Nephron progenitor cell (in vitro differentiated cells): ENCODE measurements at places on chromosomes 7 and 10.

DNA sequence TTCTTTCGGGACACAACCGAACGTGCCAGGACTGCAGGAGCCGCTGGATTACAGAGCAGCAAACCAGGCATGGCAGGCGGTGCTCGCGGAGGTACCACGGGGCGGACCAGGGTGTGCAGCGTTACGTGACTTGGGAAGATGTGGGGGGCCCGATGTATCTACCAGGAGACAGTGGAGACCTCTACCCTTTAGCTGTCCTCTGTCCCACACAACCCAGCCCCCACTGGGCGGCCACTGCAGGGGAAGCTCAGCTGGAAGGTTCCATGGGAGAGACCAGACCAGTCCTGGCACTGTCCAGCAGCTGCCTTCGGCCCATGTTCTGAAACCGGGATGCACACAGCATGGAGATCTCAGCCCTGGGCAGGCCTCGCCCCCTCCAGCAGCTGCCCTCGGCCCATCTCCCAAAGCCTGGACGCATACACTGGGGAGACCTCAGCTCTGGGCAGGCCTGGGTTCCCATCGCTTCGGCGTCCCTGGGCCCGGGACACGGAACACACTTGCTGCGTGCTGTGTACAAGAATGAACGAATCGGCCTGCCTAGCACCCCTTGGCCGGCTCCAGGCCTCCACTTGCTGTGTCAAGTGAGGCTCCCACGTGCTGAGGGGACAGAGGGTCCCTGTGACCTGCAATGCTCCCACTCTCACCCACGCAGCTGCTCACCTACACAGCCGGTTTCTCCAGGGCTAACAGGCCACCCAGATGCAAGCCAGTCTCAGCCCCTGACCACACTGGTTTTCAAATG is 177.4 kb downstream of the ELFN1 start:
- no peak overlapping the region for H3K4me3 ChIP-seq
- DNase-seq, result peak; percentile 5

GRCh38 chr7:82755705-82756551 is 312.4 kb upstream of the CACNA2D1 start:
- H3K36me3 ChIP-seq, result no peaks in the 10 kb centered on the region
- DNase-seq, result no peak
- no peaks in the 10 kb centered on the region for H3K27me3 ChIP-seq

DNA sequence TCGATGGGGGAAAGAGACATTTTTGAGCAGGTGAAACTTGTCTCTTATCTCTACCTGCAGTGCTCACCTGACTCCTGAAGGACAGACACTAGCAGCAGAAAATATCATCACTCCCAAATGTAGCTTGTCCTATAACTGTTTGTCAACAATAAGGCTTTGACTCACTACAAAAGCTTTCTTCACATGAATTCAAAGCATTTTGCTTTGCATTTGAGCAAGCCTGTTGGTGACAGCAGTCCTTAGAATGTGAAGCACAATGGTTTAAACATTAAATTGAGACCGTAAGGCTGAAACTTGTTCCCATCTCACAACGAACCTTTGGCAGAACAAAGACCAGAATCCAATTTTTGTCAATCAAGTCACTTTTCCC is 30.6 kb upstream of the ZNRF2 start:
- no peak overlapping the region for H3K27ac ChIP-seq
- H3K36me3 ChIP-seq, result no peaks in the 10 kb centered on the region
- no peaks in the 10 kb centered on the region for H3K4me1 ChIP-seq

DNA sequence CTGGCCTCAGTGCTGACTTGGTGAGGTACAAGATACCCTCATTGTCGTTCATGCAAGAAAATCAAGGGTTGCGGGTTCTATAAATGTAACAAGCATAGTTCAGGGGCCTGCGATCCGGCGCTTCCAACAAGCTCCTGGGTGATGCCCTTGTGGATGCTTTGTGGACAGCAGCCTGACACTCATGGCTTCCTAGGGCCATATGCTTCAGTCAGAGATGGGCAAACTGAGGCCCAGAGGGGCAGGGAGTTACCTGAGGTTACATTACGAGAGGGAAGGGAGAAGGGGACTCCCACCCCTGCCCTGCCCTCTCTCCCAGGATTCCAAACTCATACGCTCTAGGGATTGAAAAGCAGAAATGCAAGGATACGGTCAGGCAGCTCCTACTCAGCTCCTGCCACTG is 296.3 kb upstream of the ZMIZ1 start:
- H3K27me3 ChIP-seq, result peaks cover 7% of the 10 kb centered on the region
- H3K27ac ChIP-seq, result no peak overlapping the region
- H3K36me3 ChIP-seq, result no peaks in the 10 kb centered on the region
- DNase-seq, result no peak

DNA sequence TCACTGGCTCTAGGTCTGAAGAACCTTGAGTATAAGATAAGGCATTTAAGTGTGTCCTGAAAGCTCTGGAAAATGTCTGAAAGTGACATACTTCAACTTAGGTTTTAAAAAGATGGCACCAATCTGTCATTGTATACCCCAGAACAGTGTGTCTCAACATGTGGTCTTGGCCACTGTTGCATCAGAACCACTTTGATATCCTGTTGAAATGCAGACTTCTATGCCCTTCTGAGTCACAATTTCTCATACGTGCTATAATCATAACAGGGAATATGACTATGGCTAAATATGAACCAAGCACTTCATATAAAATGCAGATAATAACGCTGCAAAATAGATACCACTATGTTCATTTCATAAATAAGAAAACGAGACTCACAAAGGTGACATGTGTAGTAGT is 38.0 kb upstream of the GPAM start:
- DNase-seq, result no peak
- H3K27ac ChIP-seq, result no peak overlapping the region
- H3K4me3 ChIP-seq, result no peak overlapping the region
- H3K27me3 ChIP-seq, result peaks cover 22% of the 10 kb centered on the region
- no peaks in the 10 kb centered on the region for H3K36me3 ChIP-seq

DNA sequence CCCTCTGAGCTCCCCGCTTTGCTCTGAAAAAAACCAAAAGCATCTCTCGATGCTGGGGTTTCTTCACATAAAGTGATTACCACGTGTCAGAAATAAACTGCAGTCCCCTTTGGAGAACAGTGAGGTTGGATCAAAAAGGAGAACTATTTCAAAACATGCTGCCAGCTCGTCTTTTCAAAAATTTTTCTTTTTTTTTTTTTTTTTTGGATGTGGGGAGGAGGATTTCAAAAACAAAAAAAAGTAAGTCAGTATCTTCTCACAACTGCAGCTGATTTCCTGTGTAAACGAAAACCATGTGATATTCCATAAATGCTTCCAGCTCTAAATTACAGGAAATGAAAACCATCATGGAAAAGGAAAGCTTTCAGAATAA is 155.0 kb upstream of the LYZL2 start:
- no peak for DNase-seq
- no peak overlapping the region for H3K27ac ChIP-seq
- H3K4me1 ChIP-seq, result peaks cover 48% of the 10 kb centered on the region
- peaks cover 11% of the 10 kb centered on the region for H3K27me3 ChIP-seq

- peaks cover 24% of the 10 kb centered on the region for H3K4me1 ChIP-seq
- no peak for DNase-seq
- H3K36me3 ChIP-seq, result peaks cover 43% of the 10 kb centered on the region
- H3K27ac ChIP-seq, result no peak overlapping the region
- H3K4me3 ChIP-seq, result no peak overlapping the region
Measured at GRCh38 chr10:52226197-52226847, 87.8 kb upstream of the DKK1 start.

GRCh38 chr10:97851341-97852001 is 1.8 kb downstream of the GOLGA7B start:
- H3K4me1 ChIP-seq, result peaks cover 6% of the 10 kb centered on the region
- H3K36me3 ChIP-seq, result no peaks in the 10 kb centered on the region
- no peak overlapping the region for H3K27ac ChIP-seq
- no peak for DNase-seq

DNA sequence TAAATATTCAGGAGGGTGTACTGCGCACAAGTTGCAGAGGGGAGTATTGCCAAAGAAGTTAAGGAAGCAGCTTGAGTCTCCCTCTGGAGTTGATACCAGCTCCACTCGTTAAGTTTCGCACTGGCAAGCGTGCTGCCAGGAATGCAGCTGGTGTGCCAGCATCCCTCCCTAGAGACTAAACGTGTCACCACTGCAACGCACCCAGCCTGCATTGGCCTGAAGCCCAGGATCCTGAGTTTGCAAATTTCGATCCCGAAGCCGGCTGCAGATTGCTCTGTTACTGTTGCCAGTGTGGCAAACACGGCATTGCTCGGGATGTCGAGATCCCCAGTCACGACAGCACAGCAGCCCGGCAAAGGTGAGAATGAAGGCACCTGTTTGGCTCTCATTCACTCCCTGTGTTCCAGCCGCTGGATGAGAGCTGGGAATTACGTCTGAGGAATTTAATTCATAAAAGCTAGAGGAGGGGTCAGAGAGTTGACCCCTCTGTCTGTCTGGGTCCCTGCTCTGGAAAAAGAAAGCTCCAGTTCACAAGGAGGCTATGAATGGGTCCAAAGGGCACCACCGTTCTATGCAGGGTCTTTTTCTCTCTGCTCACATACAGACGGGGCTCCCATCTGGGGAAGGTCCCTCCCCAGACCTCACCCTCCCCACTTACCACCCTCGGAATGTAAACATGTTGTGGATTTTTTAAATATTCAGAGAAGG is 61.0 kb downstream of the NRP1 start:
- H3K27me3 ChIP-seq, result no peaks in the 10 kb centered on the region
- DNase-seq, result no peak
- peaks cover 74% of the 10 kb centered on the region for H3K36me3 ChIP-seq
- no peak overlapping the region for H3K4me3 ChIP-seq
- no peak overlapping the region for H3K27ac ChIP-seq

- H3K4me3 ChIP-seq, result no peak overlapping the region
- DNase-seq, result peak; percentile 48
- H3K27me3 ChIP-seq, result peaks cover 33% of the 10 kb centered on the region
- H3K36me3 ChIP-seq, result no peaks in the 10 kb centered on the region
Measured at GRCh38 chr10:14971867-14972448, 12.8 kb downstream of the MEIG1 start.

- H3K27ac ChIP-seq, result no peak overlapping the region
- peaks cover 54% of the 10 kb centered on the region for H3K4me1 ChIP-seq
- peaks cover 15% of the 10 kb centered on the region for H3K27me3 ChIP-seq
- H3K36me3 ChIP-seq, result no peaks in the 10 kb centered on the region
- H3K4me3 ChIP-seq, result no peak overlapping the region
Measured at GRCh38 chr10:71504570-71504969, 107.8 kb downstream of the CDH23 start.
